ENCODE measurements at places on chromosomes 2 and 18.

DNA sequence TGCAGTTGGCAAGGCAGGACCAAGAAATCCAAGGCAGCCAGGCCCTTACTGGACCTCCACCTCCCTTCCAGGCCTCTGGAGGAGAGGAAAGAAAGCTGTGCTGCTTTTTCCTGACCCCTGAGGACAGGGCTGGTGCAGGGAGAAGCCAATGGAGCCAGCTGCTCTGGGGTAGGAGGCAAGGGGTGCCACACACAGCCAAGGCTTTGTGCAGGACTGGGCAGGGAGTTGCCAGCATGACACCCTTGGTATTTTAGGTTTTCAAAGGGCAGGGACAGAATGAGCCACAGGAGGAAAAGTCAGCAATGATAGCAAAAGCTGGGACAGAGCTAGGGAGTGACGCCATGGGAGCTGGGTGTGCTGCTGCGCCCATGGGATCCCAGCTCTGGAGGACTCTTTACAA lies 22.9 kb downstream of the CCT7 start:
- no peak for DNase-seq

- no peak for DNase-seq
Measured at GRCh38 chr2:195602687-195603086, 54.3 kb upstream of the SLC39A10 start.

GRCh38 chr18:48940854-48941611 lies 9.7 kb downstream of the SMAD7 start:
- DNase-seq: peak; percentile 76

DNA sequence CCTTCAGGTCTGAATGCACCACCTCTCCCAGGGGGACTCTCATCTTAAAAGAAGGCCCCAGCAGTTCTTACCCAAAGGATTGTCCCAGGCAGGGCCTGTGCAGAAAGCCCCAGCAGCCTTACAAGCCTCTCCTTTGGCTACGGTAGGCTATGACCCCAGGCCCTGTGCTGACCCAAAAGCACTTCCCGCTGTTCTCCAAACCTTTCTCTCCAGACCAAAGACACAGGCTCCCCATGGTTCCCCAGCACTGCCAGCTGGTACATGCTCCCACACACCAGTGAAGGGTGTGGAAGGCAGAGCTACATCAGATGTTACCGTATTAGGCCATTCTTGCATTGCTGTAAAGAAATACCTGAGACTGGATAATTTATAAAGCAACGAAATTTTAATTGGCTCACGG lies 35.4 kb downstream of the LBH start:
- DNase-seq: no peak

- no peak for DNase-seq
Measured at GRCh38 chr2:30361751-30362394, 85.2 kb upstream of the LCLAT1 start.
